ENCODE measurements at places on chromosomes 4 and X.

GRCh38 chr4:28799696-28800095 is 1920.5 kb upstream of the PCDH7 start:
- no peak for DNase-seq

DNA sequence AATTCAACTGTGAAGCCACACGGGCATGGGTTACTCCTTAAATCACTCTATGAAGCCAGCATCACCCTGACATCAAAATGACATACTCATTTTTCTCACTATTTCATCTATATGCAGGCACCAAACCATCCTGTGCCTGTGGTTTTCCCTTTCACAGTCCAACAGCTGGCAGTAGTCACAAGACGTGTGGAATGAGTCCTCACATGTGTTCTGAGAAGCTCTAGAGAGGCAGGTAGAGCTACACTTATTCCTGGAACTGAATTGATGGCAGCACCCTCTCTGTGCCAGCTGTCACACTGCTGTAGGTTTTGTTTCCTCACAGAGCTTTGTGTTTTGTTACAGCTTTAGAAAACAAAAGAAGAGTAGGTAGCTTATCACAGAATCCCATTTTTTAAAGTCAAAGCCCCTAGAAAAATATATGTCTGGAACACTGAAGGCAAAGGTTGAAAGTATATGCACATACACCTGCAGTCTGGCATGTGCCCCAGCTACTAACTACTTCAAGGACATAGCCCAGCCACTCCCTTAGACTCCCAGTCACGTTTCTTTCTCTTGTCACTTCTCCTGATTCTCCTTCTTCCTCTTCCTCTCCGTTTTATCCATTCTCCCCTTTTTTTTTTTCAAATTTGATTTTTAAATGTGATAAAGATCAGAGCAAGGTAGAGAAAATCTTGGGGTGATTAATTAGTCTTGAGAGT is 107.1 kb downstream of the ANXA10 start:
- DNase-seq, result no peak

DNA sequence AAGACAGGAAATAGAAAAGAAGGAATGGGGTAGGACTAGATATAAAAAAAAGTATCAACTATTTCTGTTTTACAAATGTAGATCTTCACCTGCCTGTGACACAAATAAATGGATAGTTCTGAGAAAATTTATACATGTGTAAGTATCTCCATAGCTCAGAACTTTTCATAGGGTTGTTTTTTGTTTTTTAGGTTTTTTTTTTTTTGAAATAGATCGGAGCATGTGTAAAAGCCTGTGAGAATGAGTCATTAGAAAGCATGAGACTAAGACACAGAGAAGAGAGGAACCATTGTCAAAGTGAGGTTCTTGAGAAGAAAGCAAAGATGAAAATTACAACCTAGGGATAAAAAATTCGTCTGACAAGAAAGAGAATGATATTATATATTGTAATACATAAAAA is 481.6 kb downstream of the PABPC4L start:
- DNase-seq, result no peak

DNA sequence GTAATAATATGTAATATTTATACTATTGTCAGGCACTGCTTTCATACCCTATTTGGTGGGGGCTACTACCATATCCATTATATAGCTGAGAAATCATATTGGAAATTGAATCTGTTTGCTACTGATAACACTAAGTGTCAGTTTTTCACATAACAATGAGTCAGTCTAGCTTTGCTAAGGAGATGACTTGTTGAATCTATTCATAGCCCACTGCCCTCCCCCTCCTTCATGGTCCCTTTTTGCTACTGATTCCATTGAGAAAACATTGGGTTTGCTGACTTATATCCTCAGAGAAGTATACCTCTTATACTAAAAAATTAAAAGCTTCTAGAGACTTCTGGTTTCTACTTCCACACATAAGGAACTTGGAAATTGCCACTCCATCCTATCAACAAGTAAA is 1898.4 kb downstream of the STIM2 start:
- DNase-seq, result no peak

- DNase-seq, result no peak
Observed at GRCh38 chr4:7783541-7783940, 156.1 kb downstream of the AFAP1 start.

DNA sequence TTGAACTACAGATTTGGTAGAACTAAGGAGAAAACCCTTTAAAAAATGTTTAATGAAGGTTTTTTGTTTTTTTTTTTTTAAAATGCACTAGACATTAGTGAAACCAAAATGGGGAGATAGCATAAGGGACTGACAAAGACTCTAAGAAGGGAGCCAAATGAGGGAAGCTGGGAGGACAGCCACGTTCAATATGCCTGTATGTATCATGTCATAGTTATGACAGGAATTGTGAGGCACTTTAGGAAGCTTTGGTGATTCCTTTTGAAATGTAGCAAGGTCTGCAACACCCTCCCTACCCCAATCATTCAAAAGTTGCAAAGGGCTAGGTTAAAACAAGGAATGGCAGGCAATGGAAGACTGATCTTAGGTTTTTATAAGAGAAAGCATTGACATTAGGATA is 526.0 kb downstream of the TLL1 start:
- no peak for DNase-seq

DNA sequence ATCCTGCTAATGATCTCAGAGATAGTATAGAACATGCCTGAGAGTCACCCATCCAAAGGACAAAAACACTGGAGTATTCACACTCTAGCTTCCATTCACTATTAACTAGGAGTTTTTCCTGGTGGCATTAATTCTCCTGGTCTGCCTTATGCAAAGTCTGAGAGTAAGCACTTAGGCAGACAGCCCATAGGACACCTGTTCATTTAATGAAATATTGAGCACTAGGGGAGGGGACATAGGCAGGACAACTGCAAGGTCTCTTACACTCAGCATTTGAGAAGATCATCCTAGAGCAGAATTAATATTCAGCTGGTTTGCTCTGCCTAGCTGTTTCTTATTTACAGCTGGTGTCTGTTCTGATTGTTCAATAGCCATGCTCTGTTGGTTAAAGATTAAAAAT is 508.5 kb downstream of the CENPC start:
- no peak for DNase-seq

DNA sequence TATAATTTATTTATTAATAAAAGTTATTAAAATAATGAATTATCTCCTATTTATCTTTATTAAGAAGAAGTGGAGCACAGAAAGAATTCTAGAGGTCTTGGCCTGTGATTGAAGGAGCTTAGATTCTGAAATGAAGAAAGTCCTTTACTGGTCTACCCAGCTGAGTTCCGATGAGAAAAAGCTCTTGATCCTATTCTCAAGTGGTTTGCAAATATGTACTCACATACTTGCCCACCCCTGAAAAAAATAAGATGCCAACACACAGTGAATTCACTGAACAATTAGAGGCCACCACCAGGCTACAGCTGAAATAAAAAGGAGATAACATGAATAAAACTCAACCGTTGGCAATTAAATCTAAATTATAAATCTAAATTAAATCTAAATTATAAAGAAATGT is 253.4 kb downstream of the MAPK10 start:
- no peak for DNase-seq

- DNase-seq, result no peak
Observed at GRCh38 chr4:64940698-64941097, 531.4 kb upstream of the TECRL start.

DNA sequence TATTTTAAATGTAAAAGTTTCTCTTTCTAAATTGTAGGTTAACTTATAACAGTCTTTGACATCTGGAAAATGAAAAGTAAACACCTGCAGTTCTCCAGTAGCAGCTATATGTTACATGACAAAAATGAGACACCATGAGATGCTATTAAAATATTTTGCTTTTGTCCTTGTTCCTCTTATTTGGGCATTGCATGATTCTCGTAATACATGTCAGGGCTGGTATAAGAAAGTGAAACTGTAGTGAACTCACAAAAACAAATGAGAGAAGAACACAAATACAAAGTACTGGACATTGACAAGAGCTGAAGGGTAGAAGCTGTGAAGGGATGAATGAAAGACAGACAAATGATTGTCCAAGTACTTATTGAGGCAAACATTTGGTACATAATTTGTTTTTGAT is 9.0 kb downstream of the GK2 start:
- no peak for DNase-seq

DNA sequence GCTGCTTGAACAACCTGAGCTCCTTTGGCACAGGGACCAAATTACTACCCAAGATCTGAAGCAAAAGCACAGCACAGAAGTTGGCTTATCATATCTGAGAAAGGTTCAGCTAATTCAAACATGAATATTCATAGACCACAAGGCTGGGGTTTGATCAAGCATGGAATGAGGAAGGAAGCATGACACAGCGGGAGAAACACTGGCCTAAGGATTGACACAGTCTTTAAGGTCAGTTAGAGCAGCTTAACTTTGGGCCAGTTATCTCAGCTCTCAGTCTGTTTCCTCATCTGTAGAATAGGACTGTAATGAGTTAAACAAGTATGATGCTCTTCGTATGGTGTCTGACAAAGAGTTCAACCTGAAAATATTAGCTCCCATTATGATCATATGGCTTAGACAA is 88.5 kb upstream of the CBR4 start:
- DNase-seq, result no peak

GRCh38 chr4:40448875-40449274 is 113.7 kb downstream of the CHRNA9 start:
- DNase-seq, result no peak

DNA sequence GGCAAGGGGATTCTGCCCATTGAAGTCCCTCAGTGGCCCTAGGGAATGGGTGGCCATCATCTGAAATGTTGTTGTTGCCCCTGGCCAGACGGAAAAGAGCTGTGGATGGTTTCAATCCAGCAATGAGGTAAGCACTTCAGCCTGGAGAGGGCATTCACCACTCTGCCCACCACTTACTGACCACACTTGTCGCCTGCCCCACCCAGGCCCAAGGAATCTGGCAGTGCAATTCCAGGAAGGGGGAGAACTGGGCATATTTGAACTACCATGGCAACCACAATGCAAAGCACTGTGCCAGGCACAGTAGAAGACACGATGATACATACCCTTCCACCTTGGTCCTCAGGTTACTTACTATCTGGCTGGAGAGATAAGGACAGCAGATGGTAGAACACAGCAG is 161.6 kb downstream of the PDGFRA start:
- DNase-seq, result no peak

DNA sequence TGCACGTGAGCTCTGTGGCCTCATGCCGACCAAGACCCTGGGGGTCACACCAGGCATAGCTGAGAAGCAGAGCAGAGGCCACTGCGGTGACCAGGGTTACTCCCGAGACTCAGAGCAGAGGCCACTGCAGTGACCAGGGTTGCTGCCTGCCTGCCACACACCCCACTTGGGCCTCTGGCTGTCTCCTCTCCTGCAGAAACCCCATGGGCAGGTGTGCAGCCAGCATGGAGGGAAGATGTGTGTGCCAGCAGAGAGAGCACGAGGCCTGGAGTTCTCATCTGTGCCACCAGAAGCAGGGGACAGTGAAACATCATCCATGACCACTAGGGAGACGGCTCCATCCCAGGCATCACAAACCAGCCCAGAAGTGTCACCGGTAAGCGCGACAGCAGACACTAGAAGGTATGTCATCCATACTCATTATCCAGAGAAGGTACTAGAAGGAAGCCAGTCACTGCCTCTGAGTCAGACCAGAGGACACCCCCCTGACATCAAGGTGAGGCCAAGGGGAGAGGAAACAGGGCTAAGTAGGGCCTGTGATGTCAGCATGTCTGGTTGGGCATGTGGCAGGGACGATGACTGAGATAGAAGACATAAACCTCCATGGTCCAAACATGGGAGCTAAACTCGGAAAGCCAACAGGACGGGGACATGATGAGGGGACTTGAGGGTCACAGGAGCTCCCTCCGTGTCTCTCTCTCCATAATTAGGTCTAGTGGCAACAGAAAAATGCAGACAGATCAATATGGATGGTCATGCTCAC is 24.2 kb upstream of the SPON2 start:
- no peak for DNase-seq

GRCh38 chrX:153917869-153918268 is 8.2 kb downstream of the ARHGAP4 start:
- no peak for DNase-seq

DNA sequence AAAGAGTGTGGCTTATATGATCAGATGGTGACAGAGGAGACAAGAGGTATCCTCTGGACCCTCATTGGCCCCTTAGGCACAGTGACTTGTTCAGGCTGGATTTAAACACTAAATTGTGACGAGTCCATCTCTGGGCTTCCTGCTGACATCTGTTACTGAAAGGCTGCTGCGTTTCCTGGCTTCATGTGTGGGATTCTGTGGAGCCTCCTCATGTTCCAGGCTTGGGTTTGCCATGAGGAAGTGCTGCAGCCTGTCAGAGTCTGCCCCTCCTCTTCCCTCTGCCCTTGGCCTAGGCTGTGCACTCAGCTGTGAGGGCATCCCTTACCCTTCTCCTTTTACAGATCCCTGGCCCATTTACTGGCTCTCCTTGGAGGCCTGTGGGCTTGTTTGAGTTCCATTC is 159.1 kb upstream of the TTC29 start:
- no peak for DNase-seq

DNA sequence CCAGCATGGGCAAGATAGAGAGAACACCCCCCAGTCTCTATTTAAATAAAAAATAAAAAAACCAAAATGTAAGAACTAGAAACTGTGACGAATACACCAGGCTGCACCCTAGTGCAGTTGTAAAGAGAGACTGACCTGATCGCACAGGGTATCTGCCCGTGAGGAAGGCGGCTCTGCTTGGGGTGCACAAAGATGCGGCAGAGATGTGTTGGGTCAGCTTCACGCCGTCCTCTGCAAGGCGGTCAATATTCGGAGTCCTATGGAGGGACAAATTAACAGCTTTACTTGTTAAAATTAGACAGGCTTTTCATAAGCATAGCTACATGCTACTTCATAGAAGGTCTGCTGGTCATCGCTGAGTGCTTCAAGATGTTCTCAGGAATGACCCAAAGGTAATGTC is 26.1 kb upstream of the ARSD start:
- no peak for DNase-seq

GRCh38 chr4:70651864-70652506 is 14.3 kb downstream of the JCHAIN start:
- DNase-seq, result no peak

DNA sequence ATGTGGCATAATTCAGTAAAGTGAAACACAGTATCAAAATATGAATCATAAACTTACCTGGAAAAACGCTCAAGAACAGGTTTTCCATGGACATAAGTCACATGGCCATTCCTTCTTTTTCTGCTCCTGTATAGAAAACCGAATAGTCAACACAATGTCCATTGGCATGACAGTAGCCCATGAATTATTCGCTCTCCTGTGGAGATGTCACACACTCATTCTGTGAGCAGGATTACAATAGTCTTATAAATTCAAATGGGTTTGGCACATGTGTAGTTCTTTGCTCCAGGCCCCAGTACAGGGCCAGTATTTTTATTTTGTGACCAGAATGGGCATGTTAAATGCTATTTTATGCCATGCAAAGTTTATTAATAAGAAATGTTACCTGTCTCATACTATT is 15.1 kb upstream of the CXCL13 start:
- no peak for DNase-seq

Measured in SW 1271 (cell line).